ENCODE measurements at places on chromosomes 7 and 10.

- no peaks in the 10 kb centered on the region for H3K27me3 ChIP-seq
- no peaks in the 10 kb centered on the region for H3K4me1 ChIP-seq
- no peak for DNase-seq
- H3K27ac ChIP-seq = no peak overlapping the region
- no peaks in the 10 kb centered on the region for H3K36me3 ChIP-seq
- no peak overlapping the region for H3K4me3 ChIP-seq
These were observed 10.5 kb upstream of the MDFIC start for GRCh38 chr7:114911411-114911810.

GRCh38 chr10:102368077-102368476 is 27.4 kb upstream of the NFKB2 start:
- no peak overlapping the region for H3K4me3 ChIP-seq
- no peaks in the 10 kb centered on the region for H3K4me1 ChIP-seq
- no peak for DNase-seq
- H3K27ac ChIP-seq = no peak overlapping the region

DNA sequence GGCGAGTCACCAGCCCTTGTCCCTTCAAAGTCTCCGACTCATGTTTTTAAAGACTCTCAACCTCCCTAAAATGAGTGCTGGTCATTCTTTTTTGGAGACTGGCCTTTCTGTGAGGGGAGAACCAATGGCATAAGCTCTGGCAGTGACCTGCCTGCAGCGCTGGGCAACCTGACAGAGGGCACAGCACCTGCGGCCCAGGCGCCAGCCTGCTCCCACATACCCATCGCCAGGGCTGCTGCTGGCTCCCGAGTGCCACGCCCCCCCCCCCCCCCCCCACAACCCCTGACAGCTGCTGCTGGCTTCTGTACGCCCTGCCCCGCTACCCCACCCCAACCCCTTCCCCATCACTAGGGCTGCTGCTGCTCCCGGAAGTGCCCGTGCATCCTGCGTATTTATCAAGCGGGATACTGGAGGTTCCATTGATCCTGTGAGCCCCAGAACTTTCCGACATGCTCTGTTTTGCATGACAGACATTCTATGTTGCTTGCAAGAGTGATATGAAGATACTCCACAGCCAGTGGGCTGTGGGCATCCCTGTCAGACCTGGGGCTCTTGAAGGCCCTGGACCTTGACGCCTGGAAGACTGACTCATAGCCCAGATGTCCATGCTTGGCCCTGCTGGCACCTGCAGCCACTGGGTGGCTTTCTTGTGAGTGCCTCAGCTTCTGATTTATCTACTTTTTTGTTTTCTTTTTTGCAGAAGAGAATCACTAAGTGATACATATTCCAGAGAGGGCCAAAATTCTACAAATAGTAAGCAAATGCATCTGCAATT is 243.9 kb downstream of the ZMYND11 start:
- no peak for DNase-seq
- H3K27me3 ChIP-seq = no peaks in the 10 kb centered on the region
- H3K4me3 ChIP-seq = no peak overlapping the region
- peaks cover 74% of the 10 kb centered on the region for H3K36me3 ChIP-seq
- H3K27ac ChIP-seq = no peak overlapping the region

DNA sequence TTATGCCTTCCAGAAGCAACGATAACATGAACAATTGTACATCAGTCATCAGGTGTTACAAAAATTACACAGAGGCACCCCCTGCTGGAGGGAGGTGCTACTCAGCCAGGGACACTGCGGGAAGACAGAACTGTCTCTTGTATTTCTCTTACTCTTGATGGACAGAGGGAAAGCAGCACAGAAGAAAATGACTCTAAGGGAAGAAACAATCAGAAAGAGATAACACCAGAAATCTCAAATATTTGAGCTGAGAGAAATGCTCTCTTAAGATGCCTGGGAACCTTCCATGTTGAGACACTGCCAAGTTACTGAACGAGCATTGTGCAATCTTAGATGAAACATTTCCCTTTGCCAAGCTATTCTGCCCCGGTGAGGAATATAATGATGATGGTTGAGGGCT is 227.6 kb upstream of the NPSR1 start:
- peak; percentile 3 for DNase-seq
- no peaks in the 10 kb centered on the region for H3K36me3 ChIP-seq
- no peaks in the 10 kb centered on the region for H3K4me1 ChIP-seq
- H3K27ac ChIP-seq = no peak overlapping the region

- peaks cover 69% of the 10 kb centered on the region for H3K36me3 ChIP-seq
- no peaks in the 10 kb centered on the region for H3K27me3 ChIP-seq
- DNase-seq = no peak
- H3K4me1 ChIP-seq = peaks cover 27% of the 10 kb centered on the region
- no peak overlapping the region for H3K27ac ChIP-seq
These were observed 66.8 kb downstream of the MKI67 start for GRCh38 chr10:128059266-128059981.

DNA sequence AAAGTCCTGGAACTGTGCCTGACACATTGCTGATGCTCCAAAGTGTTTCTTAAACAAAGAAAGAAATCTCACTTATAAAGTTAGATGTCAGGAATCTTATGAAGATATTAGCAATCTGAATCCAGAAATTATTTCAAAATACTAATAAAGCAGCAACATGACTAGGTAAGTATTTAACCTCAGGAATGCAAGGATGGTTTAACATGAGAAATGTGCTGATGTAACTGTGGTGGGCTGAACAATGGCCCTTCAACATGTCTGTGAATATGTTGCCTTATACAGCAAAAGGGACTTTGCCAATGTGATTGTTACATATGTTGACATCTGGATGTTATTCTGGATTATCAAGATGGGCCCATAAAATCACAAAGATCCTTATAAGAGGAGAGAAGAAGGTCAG is 87.1 kb downstream of the TEX36 start:
- no peak overlapping the region for H3K4me3 ChIP-seq
- H3K36me3 ChIP-seq = no peaks in the 10 kb centered on the region
- no peaks in the 10 kb centered on the region for H3K4me1 ChIP-seq

DNA sequence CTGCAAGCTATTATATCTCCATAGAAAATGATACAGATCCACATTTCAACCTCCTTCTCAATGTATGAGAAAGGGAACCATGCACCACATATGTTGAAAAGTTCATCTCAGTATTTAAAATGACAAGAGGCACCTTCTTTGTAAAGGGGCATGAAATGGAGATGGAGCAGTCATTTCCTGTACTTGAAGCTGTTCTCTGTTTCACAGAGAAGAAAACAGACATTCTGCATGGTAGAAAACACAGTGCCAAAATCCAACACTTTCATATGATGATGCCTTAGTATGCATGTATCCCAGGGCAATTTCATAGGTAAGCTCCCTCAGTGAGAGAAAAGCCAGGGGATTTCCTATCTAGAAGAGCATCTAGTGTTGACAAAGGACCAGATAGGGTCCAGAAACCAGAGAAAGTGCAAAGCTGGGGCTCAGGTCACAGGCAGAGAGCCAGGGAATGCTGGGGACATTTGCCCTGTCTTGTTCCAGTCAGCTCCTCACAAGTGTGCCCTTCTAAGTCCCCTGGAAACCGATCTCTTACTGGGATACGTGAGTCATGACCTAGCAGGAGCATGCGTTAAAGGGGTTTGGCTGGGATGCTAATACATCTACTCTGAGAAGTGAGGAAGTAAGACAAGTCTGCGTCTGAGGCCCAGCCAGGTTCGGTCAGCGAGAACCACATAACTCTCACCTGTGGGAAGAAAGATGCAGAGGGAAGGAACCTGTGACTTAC is 118.7 kb downstream of the ICA1 start:
- H3K36me3 ChIP-seq = peaks cover 31% of the 10 kb centered on the region
- no peak for DNase-seq
- H3K4me3 ChIP-seq = no peak overlapping the region

DNA sequence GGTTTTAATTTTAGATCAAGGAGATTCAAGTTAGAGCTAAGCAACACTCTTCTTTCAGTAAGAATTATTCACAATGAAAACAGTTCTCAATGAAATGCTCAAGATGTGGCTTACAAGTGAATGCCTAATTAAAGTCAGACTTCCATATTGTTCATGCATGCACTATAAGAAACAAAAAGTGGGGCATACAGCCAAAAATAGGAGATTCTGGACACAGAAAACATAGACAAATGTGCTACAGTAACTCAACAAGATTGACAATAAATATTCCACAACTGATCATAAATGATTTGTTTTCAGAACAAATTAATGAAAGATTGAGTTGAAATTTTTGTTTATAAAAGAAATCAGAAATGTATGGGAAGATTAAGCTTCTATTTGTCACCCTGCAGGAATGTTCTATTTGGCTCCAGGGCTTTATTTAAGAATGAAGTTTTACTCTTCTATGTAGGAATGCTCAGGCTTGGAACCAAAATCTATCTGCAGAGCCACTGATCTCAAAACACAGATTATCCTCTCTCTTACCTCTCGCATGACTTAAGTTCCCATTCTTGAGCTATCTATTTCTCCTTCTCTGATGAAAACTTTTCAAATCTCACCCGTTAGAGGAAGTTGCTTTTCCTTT is 89.0 kb upstream of the PIP4K2A start:
- no peak overlapping the region for H3K4me3 ChIP-seq

GRCh38 chr10:70595566-70596016 is 7.0 kb downstream of the PRF1 start:
- no peak overlapping the region for H3K4me3 ChIP-seq
- no peaks in the 10 kb centered on the region for H3K27me3 ChIP-seq
- DNase-seq = no peak
- no peak overlapping the region for H3K27ac ChIP-seq
- H3K4me1 ChIP-seq = no peaks in the 10 kb centered on the region

- H3K27me3 ChIP-seq = peaks cover 3% of the 10 kb centered on the region
- no peak overlapping the region for H3K4me3 ChIP-seq
- no peak for DNase-seq
- no peak overlapping the region for H3K27ac ChIP-seq
These were observed 11.5 kb upstream of the PRKAG2 start for GRCh38 chr7:151888079-151889067.

DNA sequence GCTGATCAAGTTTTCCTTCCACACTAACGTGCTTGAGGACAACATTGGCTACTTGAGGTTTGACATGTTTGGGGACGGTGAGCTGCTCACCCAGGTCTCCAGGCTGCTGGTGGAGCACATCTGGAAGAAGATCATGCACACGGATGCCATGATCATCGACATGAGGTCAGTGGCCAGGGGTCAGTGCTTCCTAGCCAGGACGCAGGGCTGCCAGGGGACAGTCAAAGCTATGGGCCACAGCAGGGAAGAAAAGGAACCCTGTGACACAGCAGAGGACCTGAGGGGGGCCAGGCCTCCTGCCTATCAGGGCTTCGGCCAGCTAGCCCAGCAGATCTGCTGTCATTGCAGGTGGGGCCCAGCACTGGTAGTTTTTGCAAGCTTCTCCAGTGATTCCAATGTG is 5.2 kb downstream of the RBP3 start:
- H3K4me3 ChIP-seq = no peak overlapping the region
- no peaks in the 10 kb centered on the region for H3K4me1 ChIP-seq
- no peaks in the 10 kb centered on the region for H3K27me3 ChIP-seq
- no peak overlapping the region for H3K27ac ChIP-seq
- H3K36me3 ChIP-seq = no peaks in the 10 kb centered on the region

- DNase-seq = peak; percentile 94
- H3K36me3 ChIP-seq = no peaks in the 10 kb centered on the region
These were observed 4.7 kb downstream of the ZNF775 start for GRCh38 chr7:150383710-150384397.

GRCh38 chr10:114957122-114957521 is 19.1 kb downstream of the TRUB1 start:
- no peak overlapping the region for H3K4me3 ChIP-seq
- no peaks in the 10 kb centered on the region for H3K36me3 ChIP-seq
- H3K27ac ChIP-seq = no peak overlapping the region

GRCh38 chr10:14146025-14146424 is 184.7 kb downstream of the FRMD4A start:
- H3K4me1 ChIP-seq = no peaks in the 10 kb centered on the region
- H3K27me3 ChIP-seq = no peaks in the 10 kb centered on the region
- no peak for DNase-seq
- H3K36me3 ChIP-seq = no peaks in the 10 kb centered on the region
- H3K27ac ChIP-seq = no peak overlapping the region
- no peak overlapping the region for H3K4me3 ChIP-seq

Measured in stomach (tissue), 19 donors.